ENCODE measurements at places on chromosomes 2 and 18. TPM values are rescaled to one million over a fixed set of nuclear protein-coding genes. Genes with fewer than 3 reads are reported as not detected.

Gene SULT1C4
- polyA plus RNA-seq: not detected

GRCh38 chr2:162063281-162063680 lies 10.7 kb downstream of the DPP4 start:
- H3K4me1 ChIP-seq: no peaks in the 10 kb centered on the region

- peaks cover 44% of the 10 kb centered on the region for H3K4me1 ChIP-seq
- H3K36me3 ChIP-seq: no peaks in the 10 kb centered on the region
- DNase-seq: no peak
Observed at GRCh38 chr2:56684327-56684726, 500.5 kb downstream of the CCDC85A start.

DNA sequence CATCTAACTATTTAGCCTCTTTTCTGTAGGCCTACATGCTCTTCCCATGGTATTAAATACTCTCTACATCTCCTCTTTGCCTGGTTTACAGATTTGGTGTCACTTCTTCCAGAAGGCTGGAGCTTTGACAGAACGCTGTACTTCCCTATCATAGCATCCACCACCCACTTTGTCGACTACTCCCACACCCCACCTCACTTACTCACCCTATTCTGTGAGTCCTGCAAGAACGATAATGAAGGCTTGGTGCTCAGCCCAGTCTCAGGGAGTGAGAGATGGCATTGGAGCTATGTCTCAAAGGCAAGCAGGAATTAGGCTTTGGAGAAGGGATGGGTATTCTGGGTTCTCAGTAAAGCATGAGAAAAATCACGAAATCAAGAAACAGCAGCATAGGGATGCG lies 20.3 kb upstream of the KDM3A start:
- no peaks in the 10 kb centered on the region for H3K4me1 ChIP-seq
- peaks cover 17% of the 10 kb centered on the region for H3K27me3 ChIP-seq
- H3K4me3 ChIP-seq: no peak overlapping the region
- no peak for DNase-seq
- H3K27ac ChIP-seq: no peak overlapping the region

DNA sequence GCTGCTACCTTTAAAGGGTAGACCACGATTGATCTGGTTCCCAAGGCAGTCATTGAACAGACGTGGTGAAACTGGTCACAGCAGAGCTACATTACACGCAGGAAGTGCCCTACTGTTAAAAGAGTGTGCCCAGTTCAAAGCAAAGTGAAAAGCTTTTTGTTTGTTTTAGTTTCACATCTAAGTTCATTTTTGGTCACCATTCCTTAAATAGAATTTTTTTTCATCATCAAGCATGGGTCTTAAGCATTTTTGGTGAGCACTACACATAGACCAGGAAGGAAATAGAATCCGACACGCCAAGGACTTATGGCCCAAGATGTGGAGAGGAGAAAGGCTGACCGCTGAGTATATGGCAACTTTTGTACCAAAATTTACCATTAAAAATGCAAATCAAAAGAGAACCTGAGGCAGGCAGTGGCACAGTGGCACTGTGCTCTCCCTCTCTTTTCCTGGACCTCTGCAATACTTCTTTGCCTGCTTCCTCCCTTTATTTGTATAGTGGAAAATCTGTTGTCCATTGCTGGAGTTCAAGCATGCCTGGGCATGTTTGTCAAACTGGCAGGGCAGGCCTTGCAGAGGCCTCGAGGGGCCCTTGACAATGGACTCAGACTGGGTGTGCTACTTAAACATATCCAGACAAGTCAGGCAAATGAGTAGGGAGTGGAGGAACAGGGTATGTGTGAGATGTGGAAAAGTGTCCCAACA lies 42.6 kb upstream of the HNRNPA3 start:
- no peaks in the 10 kb centered on the region for H3K27me3 ChIP-seq
- no peak overlapping the region for H3K27ac ChIP-seq
- no peaks in the 10 kb centered on the region for H3K36me3 ChIP-seq
- no peak overlapping the region for H3K4me3 ChIP-seq
- DNase-seq: no peak

GRCh38 chr18:2508678-2509077 lies 62.6 kb downstream of the METTL4 start:
- H3K36me3 ChIP-seq: no peaks in the 10 kb centered on the region
- no peaks in the 10 kb centered on the region for H3K4me1 ChIP-seq
- no peak for DNase-seq
- no peak overlapping the region for H3K4me3 ChIP-seq
- no peaks in the 10 kb centered on the region for H3K27me3 ChIP-seq

- H3K27me3 ChIP-seq: no peaks in the 10 kb centered on the region
- H3K27ac ChIP-seq: no peak overlapping the region
- no peak for DNase-seq
- H3K4me1 ChIP-seq: no peaks in the 10 kb centered on the region
- H3K4me3 ChIP-seq: no peak overlapping the region
- H3K36me3 ChIP-seq: no peaks in the 10 kb centered on the region
Observed at GRCh38 chr2:83972128-83972527, 487.0 kb downstream of the SUCLG1 start.

DNA sequence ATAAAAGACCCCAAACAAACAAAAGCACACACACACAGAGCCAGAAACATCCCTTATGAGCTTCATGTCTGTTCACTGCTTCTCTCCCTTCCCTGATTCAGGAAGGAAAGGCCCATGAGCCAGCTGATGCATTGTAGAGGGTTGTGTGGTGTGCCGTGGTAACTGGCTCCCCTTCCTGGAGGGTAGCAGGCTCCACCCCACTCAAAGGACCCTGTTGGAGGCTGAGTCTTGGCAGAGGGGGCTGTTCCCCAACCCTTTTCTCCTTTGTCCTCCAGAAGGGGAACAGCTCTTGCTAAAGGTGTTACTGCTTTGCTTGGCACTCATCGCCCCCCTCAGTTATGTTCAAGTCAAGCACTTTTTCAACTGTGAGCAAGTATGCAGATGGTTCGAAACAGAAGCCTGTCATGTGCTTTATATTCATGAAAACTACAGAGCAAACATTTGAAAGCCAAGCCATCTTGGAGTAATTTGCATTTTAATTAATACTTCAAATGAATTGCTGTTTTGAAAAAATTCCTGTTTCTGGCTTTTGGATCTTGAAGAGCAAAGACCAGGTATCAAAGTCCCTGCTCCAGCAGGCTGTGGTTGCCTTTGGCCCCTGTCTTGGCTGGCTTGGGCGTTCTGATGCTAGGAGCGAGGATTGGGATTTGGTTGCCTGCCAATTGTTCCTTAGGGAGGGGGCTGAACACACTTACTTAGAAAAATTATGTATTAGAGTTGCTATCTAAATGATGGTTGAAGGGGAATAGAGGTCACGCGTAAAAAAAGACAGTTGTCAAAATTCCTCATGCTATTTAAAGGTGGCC lies 267.8 kb downstream of the TSN start:
- H3K27ac ChIP-seq: no peak overlapping the region
- no peaks in the 10 kb centered on the region for H3K36me3 ChIP-seq
- no peaks in the 10 kb centered on the region for H3K27me3 ChIP-seq
- no peak overlapping the region for H3K4me3 ChIP-seq
- no peak for DNase-seq
- H3K4me1 ChIP-seq: peaks cover 17% of the 10 kb centered on the region

GRCh38 chr2:1546023-1546591 lies 132.8 kb downstream of the TPO start:
- H3K27ac ChIP-seq: no peak overlapping the region
- DNase-seq: peak; percentile 78
- no peaks in the 10 kb centered on the region for H3K27me3 ChIP-seq
- no peaks in the 10 kb centered on the region for H3K4me1 ChIP-seq
- no peak overlapping the region for H3K4me3 ChIP-seq

GRCh38 chr2:20611077-20611843 lies 39.6 kb downstream of the HS1BP3 start:
- H3K4me1 ChIP-seq: no peaks in the 10 kb centered on the region
- no peaks in the 10 kb centered on the region for H3K27me3 ChIP-seq
- DNase-seq: no peak
- no peak overlapping the region for H3K27ac ChIP-seq
- no peaks in the 10 kb centered on the region for H3K36me3 ChIP-seq
- H3K4me3 ChIP-seq: no peak overlapping the region

All from GM23248 (cell line).